ENCODE measurements at places on chromosomes 6 and 20.

- DNase-seq = no peak
Measured at GRCh38 chr6:47440719-47441118, 36.9 kb upstream of the CD2AP start.

GRCh38 chr6:119830494-119831295, 481.1 kb upstream of the MAN1A1 start:
- DNase-seq = no peak

DNA sequence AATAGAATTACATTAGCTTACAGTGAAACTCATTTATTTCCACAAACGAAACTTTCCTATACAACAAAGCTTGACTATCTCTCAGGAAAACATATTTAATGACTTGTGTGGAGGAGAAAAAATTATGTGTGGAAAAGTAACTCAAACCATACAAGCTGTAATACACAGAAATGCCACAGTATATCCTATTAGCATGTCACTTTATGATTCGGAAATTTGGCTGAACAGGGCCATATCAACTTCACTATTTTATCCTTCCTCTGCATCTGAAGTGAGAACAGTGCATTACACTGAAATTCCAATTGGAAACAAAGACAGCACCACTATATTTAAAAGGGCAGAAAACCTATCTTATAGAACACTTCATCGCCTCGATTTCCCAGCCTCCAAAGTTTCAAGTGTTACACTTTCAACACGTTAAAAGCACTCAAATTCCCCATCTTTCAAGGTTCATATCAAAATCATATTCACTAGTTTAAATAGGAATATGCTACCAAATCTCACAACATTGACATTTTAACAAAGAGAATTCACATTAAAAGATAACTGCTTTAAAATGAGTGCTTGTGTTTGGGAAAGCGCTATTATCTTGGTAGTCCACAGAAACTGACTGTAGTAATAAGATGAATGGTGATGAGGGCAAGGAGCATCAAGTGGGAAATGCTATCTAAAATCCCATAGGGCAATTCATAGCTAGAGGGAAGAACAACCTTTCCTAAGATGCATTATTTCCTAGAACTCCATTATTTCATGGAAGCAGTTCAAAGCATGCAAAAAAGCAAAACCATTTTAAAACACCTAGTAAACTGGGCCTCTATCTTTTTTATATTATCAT, 1.8 kb downstream of the REV3L start:
- no peak for DNase-seq

GRCh38 chr6:141439513-141439912, 693.2 kb upstream of the GJE1 start:
- DNase-seq = no peak

- no peak for DNase-seq
Measured at GRCh38 chr6:118249680-118250079, 298.4 kb upstream of the PLN start.

DNA sequence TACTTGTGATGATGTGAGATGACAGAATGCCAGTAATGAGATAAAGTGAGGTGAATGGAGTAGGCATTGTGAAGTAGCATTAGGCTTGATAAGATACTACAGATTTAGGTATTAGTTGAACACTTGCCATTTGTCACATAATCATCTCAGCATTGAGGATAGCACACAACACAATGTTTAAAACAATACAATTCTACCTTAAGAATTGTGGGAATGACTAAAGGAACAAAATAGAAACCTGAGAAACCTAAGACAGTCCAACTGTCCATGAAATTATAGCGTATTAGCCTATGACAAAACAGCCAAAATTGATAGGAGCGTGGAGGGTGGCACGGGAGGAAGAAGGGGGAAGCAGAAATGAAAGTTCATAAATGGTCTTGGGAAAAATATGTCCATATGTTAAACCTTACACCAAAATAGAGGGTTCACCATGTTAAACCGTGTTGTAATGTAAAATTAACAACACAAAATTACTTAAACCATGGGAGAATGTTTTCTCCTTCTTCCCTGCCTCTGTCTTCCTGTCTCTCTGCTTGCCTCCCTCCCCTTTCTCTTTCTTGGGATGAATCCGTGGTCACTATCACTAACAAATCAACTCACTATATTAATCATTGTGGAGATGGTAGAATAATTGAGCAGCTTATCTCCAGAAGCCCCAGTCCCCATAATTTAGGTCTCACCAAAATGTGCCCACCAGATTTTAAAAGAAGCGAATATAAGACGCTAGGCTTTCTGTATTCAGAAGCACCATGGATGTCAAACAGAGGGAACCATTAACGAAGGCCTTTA, 33.0 kb upstream of the HFE start:
- DNase-seq = no peak

DNA sequence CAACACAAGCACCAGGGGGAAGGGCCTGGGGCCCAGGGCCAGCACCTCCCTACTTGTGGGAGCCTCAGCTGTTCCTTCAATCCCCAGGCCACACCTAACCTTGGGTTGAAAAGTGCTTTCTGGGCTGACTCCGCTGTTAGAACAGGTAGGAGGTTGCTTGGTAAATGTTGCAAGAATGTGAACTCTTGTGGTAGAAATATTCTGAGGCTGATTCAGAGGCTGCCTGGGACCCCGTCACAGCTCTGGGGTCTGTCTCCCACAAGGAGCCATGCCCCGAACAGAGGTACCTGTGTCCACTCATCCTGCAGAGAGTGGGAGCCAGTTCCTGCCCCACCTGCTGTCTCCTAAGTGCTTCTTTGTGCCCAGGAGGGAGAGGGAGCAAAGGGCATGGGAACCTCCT, 14.4 kb upstream of the MAS1L start:
- DNase-seq = no peak

GRCh38 chr6:135087403-135087802, 32.8 kb upstream of the HBS1L start:
- no peak for DNase-seq

GRCh38 chr20:49699200-49699992, 14.3 kb downstream of the B4GALT5 start:
- no peak for DNase-seq

DNA sequence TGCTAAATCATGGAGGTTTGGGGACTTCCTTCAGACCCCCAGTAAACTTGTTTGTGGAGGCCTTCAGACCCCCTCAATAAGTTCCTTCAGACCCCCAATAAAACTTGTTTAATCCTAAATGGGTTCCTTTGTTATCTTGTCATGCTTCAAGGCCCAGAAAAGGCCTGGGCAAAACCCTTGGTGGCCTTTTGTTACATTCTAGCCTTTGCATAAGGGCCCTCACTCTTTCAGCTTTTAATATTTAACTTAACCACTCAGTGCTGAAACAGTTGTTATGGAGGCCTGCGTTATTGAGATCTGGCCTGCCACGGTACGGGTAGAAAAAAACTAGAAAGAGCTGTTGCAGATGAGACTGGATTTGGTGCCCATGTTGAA, 4.3 kb upstream of the DYNLRB1 start:
- no peak for DNase-seq

DNA sequence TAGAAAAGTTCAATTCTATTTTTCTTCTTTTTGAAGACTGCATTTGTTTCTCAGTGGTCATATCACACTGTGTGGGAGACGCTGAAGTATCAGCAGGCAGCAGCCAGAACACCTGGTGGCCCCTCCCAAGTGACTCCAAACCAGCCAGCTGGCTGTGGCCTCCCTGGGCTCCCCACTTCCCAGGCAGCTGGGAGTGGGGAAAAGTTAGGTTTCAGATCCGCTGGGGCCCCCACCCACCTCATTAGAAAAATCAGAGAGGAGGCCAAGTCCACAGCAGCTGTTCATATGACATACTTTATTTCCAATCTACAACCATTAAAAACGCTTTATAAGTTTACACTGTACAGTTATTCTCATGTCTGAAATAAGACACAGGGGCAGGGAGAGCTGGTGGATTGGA, 3.6 kb upstream of the DSN1 start:
- no peak for DNase-seq

- no peak for DNase-seq
Measured at GRCh38 chr6:2162079-2162445, 83.3 kb downstream of the GMDS start.

DNA sequence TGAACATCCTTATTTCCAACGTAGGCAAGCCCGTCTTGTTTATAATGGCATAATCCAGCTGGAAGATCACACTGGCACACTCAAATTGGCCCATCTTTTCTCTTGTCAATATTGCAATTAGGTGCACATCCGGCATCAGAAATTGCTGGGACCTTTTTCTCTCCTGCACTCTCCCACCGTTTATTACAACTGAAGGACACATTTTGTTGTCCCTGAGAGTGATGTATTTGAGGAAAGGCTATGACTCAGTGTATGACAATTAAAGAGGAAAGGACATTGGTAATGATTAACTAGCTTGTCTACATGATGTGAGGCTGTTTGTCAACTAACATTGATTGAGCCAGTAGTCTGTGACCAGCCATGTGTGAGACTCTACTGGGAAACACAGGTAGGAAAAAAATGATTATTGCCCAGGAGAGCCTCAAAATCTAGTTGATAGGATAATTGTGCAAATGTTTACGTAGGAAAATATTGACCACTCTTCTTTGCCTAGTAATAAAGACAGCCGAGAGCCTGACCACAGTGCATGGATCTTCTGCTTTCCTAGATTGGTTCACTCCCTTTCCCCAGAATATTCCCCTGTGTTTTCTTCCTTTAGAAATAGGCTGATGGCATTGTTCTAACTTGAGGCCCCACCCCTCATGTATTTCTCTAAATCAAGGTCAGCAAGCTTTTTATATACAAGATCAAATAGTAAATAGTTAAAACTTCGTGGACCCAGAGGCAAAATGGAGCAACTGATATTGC, 230.0 kb upstream of the BTBD3 start:
- no peak for DNase-seq

GRCh38 chr6:94052749-94053148, 633.4 kb upstream of the EPHA7 start:
- DNase-seq = no peak

GRCh38 chr20:28562510-28562898, 2695.0 kb upstream of the DEFB115 start:
- no peak for DNase-seq

DNA sequence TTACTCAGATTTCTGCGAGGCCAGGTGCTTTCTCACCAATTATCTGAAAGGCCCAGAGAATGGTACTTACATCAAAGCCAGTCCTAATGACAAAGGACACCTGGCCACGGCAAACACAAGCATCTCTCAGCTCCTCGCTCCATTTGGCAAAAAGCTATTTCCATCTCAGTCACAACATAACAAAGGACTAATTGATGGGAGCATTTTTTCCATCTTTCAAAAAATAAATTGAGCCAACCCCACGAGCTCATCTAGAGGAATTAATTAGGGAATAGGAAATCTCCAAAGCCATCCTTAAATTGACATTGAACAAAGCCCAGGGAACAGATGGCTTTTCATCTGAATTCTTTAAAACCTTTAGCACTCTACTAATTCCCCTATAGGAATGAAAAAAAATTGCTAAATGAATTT, 236.7 kb downstream of the HAO1 start:
- no peak for DNase-seq

- DNase-seq = no peak
Measured at GRCh38 chr6:109088995-109089394, 5.7 kb downstream of the SESN1 start.

Data from GOT3 (cell line).